ENCODE measurements at places on chromosomes 4 and X.

DNA sequence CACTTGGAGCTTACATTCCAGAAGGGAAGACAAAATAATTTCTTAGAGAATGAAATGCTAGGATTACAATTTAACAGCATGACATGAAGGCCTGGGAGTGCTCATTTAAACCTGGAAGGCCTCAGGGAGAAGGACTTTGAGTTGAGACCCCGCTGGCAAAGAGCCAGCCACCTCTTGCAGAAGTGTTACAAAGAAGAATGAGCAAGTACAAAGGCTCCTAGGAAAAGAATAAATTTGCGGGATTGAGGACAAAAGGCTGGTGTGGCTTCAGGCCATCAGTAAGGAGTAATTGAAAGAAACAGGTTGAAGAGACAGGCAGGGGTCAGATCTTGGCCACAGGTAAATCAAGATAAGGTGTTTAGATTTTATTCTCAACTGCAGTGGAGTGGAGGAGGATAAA is 3.1 kb upstream of the ELOVL6 start:
- DNase-seq, result no peak

DNA sequence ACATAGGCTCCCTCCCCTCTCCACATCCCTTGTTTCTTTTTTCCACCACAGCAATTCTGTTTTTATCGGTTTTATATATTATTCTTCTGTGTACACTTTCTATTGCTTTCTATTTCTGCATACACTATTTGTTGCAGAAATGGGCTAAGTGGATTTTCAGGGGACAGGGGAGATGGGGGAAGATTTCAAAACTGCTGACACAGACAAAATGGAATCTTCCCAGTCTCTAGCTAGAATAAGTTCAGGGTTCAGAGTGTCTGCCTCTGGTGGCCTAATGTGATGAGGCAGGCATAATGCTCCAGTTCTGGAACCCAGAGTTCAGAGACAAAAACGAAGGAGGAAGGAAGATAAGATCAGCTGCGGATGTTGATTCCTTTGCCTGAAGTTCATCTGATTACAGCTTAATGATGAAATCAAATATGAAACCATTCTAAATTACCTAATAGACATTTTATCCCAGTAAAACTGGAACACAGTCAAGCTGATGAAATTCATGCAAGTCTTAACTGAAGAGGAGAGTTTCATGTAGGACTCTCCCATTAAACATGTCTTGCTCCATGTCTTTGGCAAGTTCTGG is 447.1 kb downstream of the AFF2 start:
- no peak for DNase-seq

- peak; percentile 18 for DNase-seq
Observed at GRCh38 chrX:47311932-47312774, 58.2 kb upstream of the ZNF157 start.

DNA sequence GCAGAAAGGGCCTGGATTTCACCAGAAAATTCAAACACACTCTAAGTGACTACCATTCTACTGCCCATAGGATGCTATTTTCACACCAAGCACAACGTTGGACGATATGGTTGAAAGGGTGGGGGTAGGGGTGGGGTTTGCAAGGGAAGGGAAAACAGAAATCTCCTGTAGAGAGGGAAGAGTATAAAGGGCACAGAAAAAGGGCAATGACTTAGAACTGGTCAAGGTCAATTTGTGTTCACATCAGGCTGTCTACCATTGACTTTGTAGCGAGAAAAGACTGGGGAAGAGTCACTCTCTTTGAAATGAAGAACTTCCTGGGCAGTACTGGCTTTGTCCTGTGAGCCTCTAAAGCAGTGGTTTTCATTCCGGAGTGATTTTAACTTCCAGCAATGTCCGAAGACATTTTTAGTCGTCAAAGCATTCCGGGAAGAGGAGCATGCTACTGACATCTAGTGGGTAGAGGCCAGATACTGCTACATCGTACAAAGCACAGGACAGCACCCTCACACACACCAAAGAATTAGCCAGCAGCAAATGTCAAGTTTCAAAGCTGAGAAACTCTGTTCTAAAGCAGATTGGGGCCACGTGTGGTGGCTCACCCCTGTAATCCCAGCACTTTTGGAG is 48.4 kb upstream of the SLC7A3 start:
- DNase-seq, result no peak

- DNase-seq, result no peak
Observed at GRCh38 chr4:112053825-112054350, 91.4 kb upstream of the FAM241A start.

DNA sequence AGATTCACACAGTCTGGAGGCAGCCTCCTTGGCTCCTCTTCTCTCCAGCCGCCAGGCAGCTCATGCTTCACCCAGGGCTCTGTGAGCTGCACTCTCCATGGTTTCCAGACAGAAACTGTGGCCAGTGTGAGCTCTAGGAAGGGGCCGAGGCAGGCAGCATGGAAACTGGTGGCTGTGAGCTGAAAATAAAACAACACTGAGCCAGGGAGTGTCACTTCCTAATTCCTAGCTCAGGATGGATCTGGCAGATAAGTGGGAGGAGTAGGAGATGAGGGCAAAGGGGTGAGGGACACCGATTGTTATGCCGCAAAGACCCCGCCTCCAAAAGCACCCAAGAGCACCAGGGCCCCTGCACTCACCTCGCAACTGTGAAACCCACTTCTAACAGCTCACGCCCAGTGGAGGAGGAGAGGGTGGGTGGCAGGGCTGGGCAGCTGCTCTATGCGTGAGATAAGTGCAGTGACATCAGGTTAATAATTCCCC is 69.8 kb downstream of the FHDC1 start:
- DNase-seq, result no peak

DNA sequence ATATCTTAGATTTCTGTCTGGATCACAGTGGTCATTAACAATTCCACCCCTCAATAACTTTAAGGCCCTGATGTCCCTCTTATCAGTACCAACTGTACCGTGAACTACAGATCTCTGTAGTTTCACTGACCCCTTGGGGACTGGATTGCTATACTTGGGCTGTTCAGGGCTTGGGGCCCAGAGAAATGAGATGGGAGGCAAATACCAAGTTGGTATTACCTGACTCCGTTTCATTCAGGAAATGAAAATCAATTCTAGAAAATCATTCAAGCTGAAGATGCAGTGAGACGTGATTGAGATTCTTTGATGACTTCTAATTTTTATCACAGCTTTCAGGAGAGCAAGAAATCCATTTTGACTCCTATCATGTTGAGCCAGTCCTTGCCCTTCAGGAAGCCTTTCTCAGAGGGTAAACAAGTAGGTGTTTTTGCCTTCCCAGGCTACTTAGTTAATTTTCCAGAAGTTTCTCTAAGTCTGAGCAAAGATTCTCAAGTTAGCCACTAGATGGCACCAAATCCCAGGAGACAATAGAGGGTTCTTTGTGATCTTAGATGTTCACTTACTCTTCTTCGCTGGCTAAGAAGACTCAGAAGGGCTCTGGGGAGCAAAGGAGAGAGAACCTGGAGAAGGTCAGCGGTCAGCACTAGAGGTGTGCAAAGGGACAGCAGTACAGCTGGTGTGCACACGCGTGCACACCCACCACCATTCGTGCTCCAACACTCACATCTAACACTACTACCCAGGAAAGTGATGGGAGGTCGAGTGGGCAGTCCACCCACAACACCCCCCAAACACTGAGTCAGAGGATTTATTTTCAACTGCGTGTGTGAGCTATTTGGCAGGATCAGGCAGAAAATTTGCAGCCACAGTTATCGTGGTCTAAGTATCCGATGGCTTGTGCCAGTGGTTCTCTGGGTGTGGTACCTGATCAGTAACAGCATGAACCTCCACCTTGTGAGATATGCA is 7.4 kb downstream of the HNRNPH2 start:
- peak; percentile 19 for DNase-seq

- no peak for DNase-seq
Observed at GRCh38 chr4:183517781-183518180, 12.9 kb downstream of the ING2 start.

GRCh38 chrX:110851780-110852179 is 56.2 kb upstream of the CHRDL1 start:
- no peak for DNase-seq

- no peak for DNase-seq
Observed at GRCh38 chrX:152428120-152428519, 23.0 kb downstream of the GABRA3 start.

DNA sequence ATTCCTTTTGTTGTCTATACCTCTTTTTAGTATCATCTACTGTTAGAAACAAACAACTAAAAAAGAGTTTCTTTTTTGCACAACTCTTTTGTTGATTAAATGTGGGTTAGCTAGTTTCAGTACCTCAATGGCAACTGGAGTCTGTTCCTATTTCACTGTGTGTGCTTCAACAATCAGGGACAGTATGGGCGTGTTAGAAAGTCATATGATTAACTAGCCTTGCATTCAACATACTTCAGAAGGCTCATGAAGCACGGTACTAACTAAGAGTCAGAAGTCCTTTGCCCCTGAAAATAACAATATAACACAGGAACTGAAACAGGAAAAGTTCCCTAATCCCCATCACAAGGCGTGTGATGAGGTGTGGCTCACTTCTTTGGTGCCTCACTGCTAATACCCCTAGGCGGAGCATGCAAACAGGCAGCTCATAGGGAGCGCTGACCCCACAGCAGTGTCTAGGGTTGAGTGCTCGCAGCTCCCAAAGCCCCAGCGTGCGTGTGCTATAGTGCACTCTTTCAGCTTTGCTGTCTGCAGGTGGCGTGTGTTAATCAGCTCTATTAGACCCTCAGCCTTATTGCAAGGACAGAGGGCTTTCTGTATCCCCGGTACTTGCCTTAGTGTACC is 203.1 kb upstream of the NDST3 start:
- DNase-seq, result no peak

- no peak for DNase-seq
Observed at GRCh38 chr4:163540977-163541376, 46.5 kb downstream of the TMA16 start.

DNA sequence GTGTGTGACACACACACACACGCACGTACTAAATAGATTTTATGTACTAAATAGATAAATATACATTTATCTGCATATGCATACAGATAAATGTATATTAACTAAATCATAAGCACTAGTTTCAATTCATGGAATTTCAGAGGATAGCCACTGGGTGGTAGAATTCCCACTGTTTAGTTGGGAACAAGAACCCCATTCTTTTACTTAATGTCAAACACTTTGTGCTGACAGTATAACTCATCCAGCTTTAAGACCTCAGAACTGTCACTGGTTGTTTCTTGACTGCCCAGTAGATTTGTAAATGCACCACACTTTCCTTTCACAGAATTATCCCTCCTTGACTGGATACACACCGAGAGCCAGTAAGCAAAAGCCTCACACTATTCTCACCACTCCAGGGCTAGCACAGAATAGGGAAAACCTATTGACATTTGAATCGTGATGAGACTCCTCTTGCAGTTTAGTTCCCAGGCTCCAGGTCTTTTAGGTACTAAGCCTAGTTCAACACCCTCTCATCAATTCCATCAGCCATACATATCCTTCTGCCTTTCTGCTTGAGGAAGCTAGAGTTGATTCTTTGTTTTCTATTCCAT is 32.4 kb downstream of the PPARGC1A start:
- no peak for DNase-seq

DNA sequence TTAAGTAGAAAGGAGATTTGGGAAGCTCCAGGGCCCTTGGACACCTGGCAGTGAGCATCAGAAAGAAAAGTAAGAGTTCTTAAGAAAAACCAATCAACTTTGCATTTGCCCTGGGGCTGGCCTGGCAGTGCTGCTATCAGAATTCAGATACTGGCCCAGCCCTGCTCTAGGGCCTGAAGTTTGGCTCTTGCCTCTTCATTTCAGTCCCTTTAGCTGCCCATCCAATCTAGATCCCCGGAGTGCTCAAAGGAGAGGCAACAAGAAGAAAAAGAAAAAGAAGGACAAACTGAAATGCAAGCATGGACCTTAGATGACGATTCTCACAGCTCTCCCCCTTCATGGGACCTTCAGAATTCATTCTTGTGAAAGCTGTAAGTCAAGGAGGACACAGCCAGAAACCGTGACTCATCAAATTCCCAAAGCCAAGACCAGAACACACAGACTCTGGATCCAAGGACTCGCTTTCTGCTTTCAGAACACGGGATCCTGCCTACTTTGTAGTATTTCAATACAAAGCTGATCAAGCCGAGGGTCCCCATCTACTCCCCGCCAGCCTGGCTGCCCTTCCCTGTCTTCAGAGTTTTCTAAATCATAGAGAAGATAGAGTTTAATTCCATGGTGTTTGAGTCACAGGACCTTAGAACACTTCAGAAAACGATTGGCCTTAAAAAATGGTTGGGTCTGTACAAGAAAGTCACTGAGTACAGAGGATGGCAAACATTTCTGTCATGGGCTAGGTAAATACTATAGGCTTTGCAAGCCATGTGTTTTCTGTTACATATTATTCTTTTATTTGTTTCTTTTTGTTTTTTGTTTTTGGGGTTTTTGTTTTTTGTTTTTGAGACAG is 103.7 kb downstream of the RBM47 start:
- no peak for DNase-seq

DNA sequence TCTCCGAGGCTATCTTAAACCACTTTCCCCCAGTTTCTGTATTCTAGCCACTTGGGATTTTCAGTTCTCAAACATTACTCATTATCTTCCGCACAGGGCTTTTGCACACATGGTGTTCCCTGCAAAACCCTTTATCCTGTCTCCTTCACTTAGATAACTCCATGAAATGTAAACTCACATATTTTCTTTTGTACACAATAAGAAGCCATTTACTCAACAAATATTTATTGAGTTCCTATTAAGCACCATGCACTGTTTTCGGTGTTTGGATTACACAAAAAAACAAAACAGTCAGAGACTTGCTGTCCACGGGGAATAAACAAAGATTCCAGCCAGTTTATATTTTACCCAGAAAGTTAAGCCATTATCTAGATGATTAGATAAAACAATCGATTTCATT is 42.5 kb upstream of the UNC5C start:
- DNase-seq, result no peak

DNA sequence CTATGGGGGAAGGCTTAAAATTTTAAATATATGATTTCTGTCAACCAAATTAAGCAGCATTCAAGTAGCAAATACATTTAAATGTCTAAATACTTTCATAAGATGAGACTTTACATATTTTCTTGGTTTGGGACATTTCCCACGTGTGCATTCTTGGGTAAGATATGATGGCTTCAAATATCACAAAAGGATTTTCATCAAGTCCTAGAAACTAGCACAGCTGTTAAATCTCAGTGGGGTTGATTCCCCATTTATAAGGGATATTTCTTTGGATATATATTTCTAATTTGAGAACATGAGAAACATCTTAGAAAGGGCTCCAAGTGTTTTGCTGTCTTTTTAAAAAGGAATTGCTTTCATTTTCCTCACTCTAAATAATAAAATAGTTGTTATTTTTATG is 90.2 kb downstream of the P2RY10 start:
- DNase-seq, result no peak

DNA sequence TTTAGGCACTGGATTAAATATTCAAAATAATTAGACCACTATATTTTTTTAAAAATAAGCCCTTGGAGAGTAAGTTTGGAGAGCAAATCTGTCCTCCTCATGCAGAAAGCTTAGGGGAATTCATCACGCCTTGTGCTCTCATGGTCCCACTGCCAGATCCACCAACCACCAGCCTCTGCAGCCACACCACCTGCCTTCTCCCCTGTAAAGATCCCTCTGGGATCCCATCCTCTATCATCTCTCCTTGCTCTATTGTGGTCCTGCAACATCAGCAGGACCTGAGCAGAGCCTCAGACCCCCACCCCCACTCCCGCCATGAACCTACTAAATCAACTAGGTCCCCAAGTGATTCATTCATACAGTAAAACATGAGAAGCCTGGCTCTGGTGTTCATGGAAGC is 482.6 kb upstream of the GALNT7 start:
- DNase-seq, result no peak

Measured in heart left ventricle (tissue), 16 donors.